ENCODE measurements at places on chromosomes 4 and X. TPM values are rescaled to one million over a fixed set of nuclear protein-coding genes. Genes with fewer than 3 reads are reported as not detected.
A peak's percentile ranks its signal among the peaks of the same experiment; 100 is the strongest.

DNA sequence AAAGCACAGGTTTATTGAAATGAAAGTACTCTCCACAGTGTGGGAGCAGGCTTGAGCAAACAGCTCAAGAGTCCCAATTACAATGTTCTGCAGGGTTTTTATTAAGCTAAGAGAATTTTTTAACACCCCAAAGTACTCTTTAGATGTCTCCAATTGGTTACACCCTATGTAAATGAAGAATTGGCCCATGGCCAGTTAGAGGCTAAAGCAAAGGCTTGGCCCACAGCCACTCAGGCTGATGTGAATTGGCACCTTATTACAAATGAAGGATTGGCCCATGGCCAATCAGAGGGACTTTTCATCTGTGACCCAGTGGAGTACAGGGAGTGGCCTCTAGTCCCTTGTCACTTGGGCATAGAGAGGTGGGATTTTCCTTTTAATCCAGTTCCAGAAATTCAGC is 30.1 kb upstream of the IQCM start:
- DNase-seq, result no peak

- DNase-seq, result peak; percentile 36
Measured at GRCh38 chr4:921830-922331, 10.2 kb downstream of the GAK start.

- DNase-seq, result no peak
Measured at GRCh38 chrX:47143894-47144625, 442 bp downstream of the NDUFB11 start.

DNA sequence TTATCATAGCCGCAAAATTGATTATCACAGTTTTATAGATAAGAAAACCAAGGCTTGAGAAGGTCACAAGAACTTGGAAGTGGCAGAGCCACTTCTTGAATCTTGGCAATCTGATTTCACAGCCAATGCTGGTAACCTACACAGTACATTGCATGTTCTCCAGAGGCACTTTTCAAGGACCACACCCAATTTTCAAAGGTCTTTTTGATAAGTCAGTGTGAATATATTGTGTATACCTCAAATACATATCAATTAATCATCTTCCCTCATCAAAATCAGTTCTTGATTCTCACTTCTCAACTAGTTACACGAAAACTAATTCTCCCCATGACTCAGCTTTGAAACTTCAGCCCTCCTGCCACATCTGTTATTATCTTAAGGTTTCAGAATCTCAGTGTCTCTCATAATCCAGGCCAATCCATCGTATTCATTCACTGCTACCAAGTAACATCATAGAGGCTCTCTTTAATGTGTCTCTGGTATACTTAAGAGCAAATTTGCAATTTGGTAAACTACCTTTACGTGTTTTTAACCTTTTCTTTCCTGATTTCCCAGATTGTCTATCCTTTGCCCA is 16.8 kb downstream of the CAMK2D start:
- no peak for DNase-seq

GRCh38 chrX:44451056-44451455 is 91.6 kb downstream of the FUNDC1 start:
- no peak for DNase-seq

- DNase-seq, result no peak
Measured at GRCh38 chrX:131840799-131841495, 182.2 kb upstream of the STK26 start.

DNA sequence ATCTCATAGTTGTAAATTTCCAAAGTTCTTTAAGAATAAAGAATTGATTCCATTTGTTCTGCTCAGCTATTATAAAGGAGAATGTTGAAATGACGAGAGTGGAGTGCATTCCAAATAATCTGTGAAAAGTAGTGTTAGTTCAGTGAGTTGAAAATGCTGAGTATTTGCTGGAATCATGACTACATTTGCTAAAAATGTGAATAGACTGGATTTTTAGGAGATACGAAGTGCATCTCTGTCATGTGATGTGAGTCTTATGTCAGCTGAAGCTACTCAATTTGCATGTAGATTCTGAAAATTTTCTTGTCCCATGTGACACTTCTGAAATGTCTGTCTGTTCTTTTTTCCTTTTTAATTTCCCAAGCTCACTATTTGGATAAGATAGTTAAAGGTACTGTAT is 206.0 kb downstream of the DCTD start:
- no peak for DNase-seq

DNA sequence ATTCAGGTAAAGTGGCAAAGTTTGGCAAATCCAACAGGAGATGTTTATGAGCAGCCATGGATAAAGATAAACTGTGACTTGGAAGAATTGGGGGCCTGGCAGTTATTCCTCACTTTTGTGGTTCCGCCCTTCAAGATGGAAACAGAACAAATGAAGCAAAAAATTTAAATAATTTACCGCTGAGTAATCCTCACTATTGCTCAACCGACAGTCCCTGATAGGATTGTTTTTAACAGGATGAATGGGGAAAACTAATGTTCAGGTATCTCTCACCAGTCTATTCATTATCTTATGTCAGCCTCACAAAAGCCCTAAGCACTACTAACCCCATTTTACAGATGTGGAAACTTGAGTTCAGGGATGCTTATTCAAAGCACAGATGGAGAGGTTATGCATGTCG is 90.8 kb downstream of the FNIP2 start:
- no peak for DNase-seq

The SPANXN3 gene
- total RNA-seq, result not detected

The DCAF8L2 gene
- total RNA-seq, result not detected

The UGT2B15 gene
- total RNA-seq, result not detected

The NEXMIF gene
- 0.13 TPM for total RNA-seq

The HGFAC gene
- 0.38 TPM for total RNA-seq

Measured in cardiac septum (tissue), 1 donor.